ENCODE measurements at places on chromosomes 6 and 20.

DNA sequence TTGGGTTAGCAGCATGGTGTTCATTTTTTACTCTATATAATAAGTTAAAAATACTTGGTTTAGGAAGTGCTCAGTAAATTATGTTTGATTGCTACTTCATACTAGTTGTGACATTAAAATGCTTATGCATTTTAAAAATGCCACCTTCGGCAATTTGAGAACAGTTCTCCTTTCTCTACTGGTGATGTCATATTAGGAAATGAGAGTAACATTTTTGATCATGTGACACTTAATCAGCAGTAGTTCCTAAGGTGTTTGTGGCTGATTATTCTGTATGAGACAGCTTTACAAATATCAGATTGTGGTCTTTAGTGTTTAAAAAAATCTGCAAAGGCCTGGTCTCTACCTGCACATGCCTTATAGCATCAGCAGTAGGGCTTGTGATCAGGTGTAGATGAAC is 4.4 kb downstream of the GZF1 start:
- no peak for DNase-seq

DNA sequence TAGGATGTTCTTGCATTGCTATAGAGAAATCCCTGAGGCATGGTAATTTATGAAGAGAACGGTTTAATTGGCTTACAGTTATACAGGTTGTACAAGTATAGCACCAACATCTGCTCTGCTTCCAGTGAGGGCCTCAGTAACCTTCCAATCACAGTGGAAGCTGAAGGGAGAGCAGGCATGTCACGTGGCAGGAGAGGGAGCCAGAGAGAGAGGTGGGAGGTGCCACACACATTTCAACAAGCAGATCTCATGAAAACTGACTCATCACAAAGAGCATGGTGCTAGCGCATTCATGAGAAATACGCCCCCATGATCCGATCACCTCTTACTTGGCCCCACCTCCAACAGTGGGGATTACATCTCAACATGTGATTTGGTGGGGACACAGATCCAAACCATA is 871.2 kb downstream of the TFAP2A start:
- no peak for DNase-seq

- DNase-seq: no peak
These were observed 65.7 kb upstream of the EEF1A1 start for GRCh38 chr6:73586416-73586974.

GRCh38 chr20:62755817-62756724 is 40.2 kb upstream of the MRGBP start:
- no peak for DNase-seq

GRCh38 chr6:40955178-40955545 is 83.9 kb downstream of the UNC5CL start:
- no peak for DNase-seq

- no peak for DNase-seq
These were observed 71.4 kb downstream of the ARID1B start for GRCh38 chr6:156848533-156848932.

DNA sequence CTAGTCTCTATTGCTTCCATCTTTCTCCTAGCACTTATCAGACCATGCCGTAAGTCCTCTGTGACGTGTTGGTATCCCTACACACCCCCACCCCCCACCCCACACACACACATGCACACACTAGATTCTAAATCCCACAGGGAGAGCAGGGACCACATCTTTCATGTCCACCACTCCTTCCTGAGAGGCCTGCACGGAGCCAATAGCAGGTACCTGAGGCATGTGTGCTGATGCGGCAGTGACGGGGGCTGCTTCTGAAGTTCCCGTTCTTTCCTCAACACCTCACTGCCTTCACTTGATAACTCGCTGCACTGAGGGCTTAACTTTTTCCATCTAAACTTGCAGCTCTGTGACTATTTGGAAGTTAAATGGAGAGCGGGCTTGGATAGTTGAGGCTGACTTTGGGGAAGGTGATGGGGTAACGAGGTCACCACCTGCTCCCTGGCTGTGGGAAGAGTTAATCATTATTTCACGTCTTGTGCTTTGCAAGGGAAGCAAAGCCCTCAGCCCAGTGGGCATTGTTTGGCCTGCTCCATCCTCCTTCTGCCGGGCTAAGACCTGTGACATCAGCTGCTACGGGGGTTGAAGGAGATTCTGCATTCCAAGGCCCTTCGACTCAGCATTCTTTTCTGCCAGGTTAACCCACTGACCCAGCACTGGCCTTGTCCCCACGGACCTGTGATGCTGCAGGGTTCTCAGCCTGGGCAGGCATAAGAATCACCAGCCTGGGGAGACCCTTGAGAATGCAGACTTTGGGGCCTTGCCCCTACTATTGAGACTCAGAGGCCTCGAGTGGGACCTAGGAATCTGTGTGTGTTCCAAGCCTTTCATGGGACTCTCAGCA is 187.8 kb downstream of the ANKRD60 start:
- no peak for DNase-seq

DNA sequence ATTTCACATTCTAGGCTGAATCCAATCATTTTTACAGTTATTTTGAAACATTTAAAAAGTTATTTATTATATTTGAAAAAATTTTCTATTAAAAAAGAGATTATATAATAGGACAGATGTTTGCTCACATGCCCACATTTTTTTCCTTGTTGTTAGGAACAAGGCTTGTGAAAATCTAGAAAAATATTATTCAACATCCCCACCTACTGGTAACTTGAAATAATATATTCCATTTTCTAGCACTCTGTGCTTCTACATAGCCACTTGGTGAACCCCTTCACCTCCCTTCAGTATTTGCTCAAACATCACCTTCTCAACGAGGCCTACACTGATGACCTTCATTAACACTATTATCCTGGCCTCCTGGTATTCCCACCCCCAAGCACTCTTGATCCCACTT is 18.3 kb upstream of the GPRC6A start:
- no peak for DNase-seq

DNA sequence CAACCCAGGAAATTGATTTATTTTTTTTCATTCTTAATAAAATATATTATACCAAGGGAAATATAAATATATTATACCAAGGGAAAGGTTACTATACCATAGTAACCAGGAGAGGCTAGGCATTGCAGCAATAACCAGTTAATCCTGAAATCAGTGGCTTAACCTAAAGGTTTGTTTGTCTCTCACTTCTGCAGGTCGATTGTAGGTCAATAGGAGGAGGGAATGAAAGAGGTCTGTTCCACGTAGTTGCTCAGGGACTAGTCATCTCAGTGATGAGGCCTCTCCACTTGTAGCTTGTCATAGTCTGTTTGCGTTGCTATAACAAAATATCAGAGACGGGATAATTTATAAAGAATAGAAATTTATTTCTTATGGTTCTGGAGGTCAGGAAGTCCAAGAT is 168.0 kb downstream of the GJA1 start:
- no peak for DNase-seq

- no peak for DNase-seq
These were observed 46.9 kb downstream of the CDS2 start for GRCh38 chr20:5173751-5174150.

GRCh38 chr6:154080461-154081189 is 41.6 kb downstream of the OPRM1 start:
- no peak for DNase-seq

- peak; percentile 58 for DNase-seq
These were observed 37.9 kb downstream of the ERMARD start for GRCh38 chr6:169789146-169789943.

- no peak for DNase-seq
These were observed 97.3 kb downstream of the SLX4IP start for GRCh38 chr20:10532361-10532760.

DNA sequence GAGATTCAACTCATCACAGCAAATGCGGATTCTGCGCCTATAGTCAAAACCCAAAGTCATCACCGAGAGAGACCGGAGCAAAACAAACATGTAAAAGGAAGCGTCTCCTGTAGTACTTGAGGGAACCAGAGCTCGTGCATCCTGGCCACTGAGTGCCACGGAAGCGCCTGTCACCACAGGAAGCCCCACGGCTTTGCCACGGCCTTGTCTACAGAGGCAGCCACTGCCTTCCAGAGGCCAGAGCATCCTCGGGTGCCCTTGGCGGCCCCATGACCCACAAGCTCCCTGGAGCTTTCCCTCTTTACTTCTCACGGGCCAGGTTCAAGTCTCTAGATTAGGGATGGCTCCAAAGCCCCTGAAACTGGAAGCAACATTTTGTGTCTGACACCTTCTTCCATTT is 7.5 kb downstream of the TCFL5 start:
- DNase-seq: no peak

DNA sequence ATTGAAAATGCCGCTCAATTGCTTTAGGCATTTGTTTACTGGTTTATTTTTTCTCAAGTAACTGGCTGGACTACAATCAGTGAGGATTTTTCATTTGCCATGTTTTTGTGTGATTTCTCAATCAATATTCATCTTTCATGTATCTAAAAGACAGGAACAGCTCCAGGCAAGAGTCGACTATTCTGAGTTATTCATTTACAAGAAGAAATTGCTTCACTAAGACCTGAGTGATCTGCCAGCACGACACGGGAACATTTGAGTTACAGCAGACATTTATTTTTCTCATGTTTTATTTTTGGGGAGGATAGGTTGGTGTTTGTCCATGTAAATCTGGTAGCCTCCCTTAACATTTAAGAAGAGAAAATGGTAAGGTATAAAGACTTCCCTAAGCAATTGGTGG is 124.1 kb downstream of the CBLN4 start:
- DNase-seq: no peak

GRCh38 chr20:45303586-45304463 is 2.8 kb upstream of the RBPJL start:
- DNase-seq: no peak

GRCh38 chr20:11222243-11222642 is 548.4 kb upstream of the JAG1 start:
- DNase-seq: no peak

DNA sequence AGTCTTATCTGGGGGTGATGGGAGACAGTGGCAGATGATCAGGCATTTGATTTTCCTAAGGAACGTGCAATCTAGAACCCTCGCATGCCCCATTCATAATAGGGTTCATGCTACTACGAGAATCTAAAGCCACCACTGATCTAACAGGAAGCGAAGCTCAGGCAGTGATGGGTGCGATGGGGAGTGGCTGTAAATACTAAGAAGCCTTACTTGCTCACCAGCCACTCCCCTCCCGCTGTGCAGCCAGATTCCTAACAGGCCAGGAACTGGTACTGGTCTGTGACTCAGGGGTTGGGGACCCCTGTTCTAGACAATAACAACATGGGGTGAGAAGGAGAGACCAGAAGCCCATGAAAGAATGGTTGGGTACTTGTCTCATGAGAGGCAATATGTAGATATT is 4.5 kb downstream of the TREML4 start:
- no peak for DNase-seq

DNA sequence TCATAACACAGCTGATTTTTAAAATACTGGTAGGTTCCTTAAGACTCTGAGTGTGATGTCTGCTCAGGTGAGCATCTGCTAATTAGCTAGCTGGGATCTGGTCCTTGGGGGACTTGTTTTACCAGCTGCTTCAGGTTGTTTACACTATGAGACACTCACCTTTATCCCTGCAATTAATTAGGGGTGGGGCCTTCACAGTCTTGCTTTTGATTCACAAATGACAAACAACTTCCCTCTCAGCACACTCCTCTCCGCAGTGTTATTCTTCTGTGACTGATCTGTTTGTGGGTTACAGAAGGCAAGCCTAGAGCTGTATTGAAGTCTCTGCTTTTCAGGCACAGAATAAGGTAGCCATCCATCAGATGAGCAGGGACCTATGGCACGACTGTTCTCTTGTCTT is 62.0 kb upstream of the CD83 start:
- DNase-seq: no peak

- no peak for DNase-seq
These were observed 13.2 kb downstream of the TMEM74B start for GRCh38 chr20:1171461-1172093.

DNA sequence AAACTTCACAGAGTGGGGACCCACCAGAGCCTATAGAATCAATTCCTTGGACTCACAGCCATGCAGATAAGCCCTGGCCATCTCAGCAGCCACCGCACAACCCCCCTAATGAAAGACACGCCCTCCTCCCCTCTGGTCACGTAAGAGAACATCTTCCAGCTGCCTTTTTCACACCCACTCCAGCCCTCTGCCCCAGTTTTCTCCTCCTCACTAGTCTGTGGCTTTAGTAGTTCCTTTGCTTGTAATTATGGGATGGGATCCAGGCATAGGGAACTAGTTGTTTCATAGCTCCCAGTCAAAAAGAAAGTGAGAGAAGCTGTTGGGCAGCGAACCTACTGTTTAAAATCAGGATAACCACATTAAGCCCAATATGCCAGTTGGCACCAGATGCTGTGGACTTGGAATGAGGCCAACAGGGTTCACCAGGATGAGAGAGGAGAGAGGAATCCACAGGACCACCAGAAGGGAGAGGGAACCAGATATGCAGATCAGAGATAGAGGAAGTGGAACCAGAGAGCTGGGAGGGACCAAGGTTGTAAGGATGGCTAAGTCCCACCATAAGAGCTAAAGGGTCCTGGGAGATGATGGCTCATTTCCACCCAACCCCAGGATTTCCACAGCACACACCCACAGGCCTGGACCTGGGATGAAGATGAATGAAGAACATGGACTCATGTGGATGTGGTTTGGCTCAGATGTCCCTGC is 9.0 kb upstream of the BTN3A1 start:
- DNase-seq: no peak

DNA sequence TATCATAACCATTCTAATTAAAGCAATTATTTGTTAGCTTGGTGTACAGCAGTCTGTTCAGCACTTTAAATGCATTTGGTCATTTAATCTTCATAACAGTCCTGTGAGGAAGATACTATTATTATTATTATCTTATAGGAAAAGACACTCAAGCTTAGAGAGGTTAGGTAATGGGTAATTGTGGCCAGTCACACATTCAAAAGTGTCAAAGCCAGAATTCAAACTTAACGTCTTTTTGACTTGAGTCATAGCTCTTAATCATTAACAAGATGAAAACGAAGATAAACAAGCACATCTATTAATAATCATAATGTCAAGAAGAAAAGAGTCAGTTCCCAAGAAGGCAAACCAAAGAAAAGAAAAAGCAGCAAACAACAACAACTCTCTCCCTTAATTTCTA is 251.0 kb downstream of the SYNE1 start:
- DNase-seq: no peak

- DNase-seq: no peak
These were observed 11.0 kb upstream of the FAM210B start for GRCh38 chr20:56347628-56348304.

- no peak for DNase-seq
These were observed 26.0 kb downstream of the PTPRA start for GRCh38 chr20:2899243-2899642.

GRCh38 chr20:44750081-44750805 is 4.6 kb downstream of the KCNK15 start:
- no peak for DNase-seq

DNA sequence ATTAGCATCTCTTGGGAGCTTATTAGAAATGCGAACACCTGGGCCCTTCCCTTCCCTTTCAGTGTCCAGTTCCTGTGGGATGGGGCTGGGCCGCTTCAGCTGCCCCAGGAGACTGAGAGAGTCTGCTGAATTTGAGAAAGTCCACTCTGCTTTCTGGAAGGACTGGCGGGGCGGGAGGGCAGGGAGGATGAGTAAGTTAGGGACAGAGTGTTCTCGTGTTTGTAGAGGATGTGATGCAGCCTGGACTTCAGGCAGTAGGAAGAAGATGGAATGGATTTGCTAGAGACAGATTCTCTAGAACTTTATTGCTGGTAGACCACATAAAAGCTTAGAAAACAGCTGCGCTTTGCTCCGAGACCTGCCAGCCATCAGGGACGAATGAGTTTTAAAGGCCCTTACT is 1.1 kb upstream of the TULP4 start:
- no peak for DNase-seq
